ENCODE measurements at places on chromosomes 13 and 19.

- no peak for DNase-seq
These were observed 250 bp downstream of the SPRY2 start for GRCh38 chr13:80340651-80341100.

DNA sequence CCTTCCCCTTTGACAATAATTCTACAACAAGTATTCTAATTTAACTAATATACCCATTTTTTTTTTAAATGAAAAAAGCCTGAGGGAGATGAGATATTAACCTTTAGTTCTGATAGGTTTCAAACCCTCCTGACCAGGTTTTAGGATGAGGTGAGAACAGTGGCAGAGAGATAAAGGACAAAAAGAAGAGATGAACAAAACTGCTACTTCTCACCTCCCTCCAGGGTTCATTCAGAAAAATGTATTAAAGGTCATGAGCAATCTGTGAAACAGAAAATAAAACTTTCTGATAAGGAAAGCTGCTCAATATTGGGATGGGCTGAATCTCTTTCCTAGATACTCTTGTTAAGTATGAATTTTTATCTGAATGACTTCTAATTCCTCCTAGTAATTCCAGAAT, 24.1 kb downstream of the SERPINE3 start:
- no peak for DNase-seq

- no peak for DNase-seq
These were observed 403.1 kb downstream of the SPRY2 start for GRCh38 chr13:79937771-79938216.

DNA sequence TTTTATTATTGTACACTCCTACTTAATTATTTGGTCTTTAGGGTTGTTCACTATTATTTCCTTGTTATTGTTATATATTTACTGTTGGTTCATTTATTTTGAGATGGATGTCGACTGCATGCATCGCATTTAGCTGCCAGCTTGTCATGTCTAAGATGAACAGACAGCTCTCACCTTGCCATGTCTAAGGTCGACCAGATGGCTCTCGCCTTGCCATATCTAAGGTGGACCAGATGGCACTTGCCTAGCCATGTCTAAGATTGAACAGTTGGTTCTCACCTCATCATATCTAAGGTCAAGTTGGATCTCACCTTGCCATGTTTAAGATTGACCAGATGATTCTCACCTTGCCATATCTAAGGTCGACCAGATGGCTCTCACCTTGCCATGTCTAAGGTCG, 1440.9 kb downstream of the UQCRFS1 start:
- DNase-seq, result no peak

DNA sequence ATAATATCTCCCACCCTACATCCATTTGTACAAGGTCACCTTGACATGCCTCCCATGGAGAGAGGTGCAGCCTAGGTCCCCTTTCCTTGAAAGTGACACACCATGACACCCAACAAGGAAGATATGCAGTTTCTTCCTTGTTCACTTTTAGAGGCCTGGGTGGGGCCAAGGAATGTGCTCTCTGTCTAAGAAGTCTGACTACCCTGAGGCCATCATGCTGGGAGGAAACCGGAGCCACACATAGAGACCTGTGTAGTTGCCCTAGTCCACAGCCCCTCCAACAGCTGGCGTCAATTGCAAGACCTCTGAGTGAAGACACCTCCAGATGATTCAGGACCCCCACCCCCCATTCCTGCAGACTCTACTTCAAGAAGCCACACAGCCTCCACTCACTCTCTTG, 11.0 kb downstream of the SYDE1 start:
- no peak for DNase-seq

GRCh38 chr13:31094331-31095015, 67.2 kb downstream of the HSPH1 start:
- no peak for DNase-seq

- DNase-seq, result no peak
These were observed 203.2 kb downstream of the FGF14 start for GRCh38 chr13:102198418-102199311.

DNA sequence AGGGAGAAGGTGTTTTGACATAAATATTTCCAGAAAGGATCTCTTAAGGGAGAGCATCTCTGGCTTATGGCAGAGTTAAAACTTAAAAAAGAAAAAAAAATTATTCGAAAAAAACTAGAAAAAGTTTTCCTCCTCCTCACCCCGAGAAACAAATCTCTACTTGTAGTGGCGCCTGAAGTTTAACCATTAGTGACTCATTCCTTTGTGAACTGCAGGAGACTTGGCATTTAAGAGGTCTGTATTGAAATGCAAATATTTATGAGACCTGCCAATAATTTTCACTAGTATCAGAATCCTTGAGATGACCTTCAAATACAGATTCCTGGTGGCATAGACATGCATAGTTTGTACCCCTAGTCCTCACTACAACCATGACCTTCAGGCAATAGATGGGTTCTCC, 64.9 kb upstream of the MED4 start:
- DNase-seq, result no peak

- no peak for DNase-seq
These were observed 135.6 kb downstream of the NUFIP1 start for GRCh38 chr13:44853641-44854040.

DNA sequence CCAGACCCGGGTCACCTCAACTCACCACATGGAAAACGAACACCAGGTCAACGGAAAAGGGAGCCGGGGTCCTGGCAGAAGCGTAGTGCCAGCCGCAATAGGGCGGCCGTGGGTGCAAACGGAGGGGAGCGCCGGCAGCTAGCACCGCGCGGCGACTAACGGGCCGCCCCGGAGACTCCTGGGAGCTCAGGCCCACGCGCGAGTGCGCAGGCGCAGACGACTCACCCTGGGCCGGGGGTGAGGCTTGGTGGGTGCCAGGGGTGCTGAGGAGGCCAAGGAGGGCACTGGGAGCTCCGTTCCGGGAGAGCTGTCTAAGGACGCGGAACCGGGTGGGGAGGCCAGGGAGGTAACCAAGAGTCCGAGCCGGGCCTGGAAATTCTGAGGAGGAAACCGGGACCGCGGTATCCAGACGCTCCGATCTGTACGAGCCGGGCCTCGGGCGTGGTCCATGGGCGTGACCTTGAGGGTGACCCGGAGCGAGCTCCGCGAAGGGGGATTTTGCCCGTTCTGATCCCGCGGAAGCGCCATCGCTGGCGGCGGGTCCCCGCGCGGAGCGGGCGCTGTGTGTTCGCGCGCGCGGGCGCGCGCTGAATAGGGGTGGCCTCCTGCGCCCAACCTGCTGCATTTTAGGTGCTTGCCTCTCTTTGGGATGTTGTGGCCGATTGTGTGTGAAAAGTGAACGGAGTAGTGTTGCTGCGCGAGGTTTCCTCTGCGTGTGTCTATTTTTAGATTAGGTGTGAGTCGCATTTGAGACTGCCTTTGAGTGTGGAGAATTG, at the start of gene ZNF382:
ZNF382 (plus strand) TSS at position 213 of the 776 bp plus-strand sequence. CDS start 4,602 bp downstream, outside the sequence.
- peak; percentile 62 for DNase-seq

DNA sequence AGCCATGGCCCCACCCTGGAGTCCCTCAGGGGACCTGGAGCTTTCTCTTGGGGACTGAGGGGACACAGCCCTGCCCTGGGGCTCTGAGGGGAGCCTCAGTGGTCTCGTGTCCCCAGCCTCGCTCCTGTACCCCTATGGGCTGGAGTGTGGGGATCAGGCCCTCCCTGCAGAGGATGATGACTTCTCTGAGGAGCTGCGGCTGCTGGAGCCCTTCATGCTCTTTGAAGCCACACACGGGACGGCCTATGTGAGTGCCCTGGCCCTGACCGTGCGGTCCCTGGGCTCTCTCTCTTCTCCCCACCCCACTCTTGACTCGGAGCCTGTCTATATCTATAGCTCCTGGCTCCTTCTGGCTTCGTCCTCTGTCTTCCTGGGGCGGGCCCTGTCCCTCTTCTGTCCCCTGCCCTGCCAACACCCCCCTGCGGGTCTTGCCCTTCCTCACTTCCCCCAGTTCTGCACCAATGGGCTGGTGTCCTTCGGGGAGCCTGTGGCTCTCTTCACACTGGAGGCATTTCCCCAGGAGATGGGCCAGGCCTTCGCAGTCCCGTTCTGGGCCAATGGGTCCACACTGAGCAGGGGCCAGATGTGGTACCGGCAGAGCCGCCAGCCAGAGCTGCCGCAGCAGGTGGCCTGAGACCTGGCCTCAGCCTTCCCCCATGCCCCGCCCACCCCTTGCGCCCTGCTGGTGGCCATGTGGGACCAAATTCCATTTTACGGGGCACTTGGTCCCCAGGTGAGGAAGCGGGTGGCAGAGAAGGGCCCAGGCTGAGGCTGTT, 33.1 kb downstream of the HPN start:
- DNase-seq, result no peak

- DNase-seq, result no peak
These were observed 211.1 kb downstream of the TEX29 start for GRCh38 chr13:111531505-111531904.

DNA sequence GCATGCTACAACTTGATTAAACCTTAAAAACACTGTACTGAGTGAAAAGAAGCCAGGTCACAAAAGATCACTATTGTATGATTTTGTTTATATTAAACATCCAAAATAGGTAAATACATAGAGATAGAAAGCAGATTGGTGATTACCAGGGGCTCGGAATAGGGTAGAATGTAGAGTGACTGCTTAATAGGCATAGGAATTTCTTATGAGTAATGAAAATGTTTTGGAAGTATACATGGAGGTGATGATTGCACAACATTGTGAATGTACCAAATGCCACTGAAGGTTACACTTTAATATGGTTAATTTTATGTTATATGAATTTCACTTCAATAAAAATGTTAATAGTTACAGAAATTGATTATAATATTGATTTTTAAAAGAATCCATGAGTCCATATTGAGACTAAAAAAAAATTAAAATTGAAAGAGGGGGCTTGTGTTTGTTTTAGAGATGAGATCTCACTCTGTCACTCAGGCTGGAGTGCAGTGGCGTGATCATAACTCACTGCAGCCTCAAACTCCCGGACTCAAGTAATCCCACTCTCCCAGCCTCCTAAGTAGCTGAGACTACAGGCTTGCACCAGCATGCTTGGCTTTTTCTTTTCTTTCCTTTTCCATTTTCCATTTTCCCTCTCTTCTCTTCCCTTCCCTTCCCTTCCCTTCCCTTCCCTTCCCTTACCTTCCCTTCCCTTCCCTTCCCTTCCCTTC, 85.1 kb downstream of the FNDC3A start:
- DNase-seq, result no peak

DNA sequence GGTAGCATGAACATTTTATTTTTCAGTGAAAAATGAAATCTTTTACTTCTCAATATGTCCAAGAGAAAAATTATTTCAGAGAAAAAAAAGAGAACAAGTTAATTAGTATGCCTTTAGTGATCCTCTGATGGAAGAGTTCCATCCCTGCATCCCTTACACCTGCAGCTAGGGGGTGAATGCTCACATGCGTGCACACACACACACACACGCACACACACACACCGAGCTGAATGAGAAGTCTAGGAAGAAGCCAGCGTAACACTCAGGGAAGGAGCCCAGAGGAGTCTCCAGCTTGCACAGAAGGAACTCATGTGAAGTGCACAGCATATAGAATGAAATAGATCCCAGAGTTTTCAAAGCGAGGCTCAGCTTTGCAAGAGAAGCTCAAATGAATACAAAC, 510.5 kb downstream of the IRS2 start:
- no peak for DNase-seq

GRCh38 chr13:87736849-87737385, 65.7 kb downstream of the SLITRK5 start:
- DNase-seq, result no peak

DNA sequence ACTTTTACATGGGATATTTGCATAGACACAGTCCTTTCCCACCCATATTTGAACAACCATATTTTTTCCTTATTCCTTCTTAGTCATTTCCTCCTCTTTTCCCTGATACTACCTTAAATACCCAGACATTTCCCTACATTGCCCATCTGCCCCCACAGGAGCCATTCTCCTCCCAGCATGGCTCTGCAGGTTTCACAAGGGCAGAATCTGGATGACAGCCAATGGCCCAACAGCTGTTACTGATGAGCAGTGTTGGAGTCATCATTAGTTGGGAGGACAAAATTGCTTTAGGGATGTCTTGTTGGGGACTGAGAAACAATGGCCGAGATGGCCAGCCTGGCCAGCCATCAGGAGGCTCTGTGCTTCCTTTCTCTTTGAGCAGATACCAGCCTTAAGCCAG, 209.5 kb downstream of the KLF5 start:
- no peak for DNase-seq

Measured in activated CD8-positive, alpha-beta memory T cell treated with anti-CD3 and anti-CD28 coated beads for 1 hour (primary cell).